ENCODE measurements at places on chromosomes 12 and 14. TPM values are rescaled to one million over a fixed set of nuclear protein-coding genes. Genes with fewer than 3 reads are reported as not detected.

Gene INHBE
- 0.96 TPM for total RNA-seq

Gene M6PR
- total RNA-seq: 268 TPM

Gene L2HGDH
- 7.0 TPM for total RNA-seq

Gene TAS2R31
- total RNA-seq: not detected
